Uterus (tissue), 4 donors: ENCODE measurements at places on chromosomes 7 and 10. TPM values are rescaled to one million over a fixed set of nuclear protein-coding genes. Genes with fewer than 3 reads are reported as not detected.

Gene SSC4D
- 0.37 TPM for total RNA-seq

Gene CYP26C1
- 0.15 TPM for total RNA-seq

Gene TMEM184A
- total RNA-seq = 0.64 TPM

Gene CTBP2
- 129 TPM for total RNA-seq

Gene SSBP1
- 110 TPM for total RNA-seq

Gene C10orf62
- total RNA-seq = not detected

Gene POU6F2
- not detected for total RNA-seq

DNA sequence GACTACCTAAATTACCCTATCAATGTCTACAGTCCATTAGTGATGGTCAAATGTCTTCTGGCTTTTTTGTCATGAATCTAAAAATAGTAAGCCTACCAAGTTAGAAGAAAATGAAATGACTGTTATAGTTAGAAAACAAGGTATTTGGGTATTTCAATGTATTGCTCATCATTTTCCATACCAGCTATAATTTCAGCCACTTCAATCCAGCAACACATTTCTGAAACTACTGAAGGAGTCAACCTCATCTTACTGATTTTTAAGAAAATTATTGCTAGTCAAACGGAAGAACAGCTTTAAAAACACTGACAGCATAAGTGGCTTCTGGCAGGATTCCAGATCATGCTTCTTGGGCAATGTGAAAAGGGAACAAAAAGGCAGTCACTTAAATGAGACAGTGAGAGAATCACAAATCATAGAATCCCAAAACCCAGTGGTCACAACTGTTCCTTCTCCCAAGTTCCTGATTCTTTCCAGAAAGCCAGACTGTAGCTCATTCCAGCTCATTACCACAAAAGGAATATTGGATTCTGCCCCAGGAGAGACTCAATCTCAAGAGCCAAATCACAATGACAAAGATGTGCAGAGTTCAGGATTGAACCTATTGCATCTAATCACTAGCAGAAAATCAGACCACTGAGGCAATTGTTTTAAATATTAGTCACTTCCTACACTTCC is 61.2 kb upstream of the LRRN3 start:
- no peaks in the 10 kb centered on the region for H3K36me3 ChIP-seq
- H3K27me3 ChIP-seq = no peaks in the 10 kb centered on the region
- no peak overlapping the region for H3K4me3 ChIP-seq
- no peak for DNase-seq
- no peaks in the 10 kb centered on the region for H3K4me1 ChIP-seq

DNA sequence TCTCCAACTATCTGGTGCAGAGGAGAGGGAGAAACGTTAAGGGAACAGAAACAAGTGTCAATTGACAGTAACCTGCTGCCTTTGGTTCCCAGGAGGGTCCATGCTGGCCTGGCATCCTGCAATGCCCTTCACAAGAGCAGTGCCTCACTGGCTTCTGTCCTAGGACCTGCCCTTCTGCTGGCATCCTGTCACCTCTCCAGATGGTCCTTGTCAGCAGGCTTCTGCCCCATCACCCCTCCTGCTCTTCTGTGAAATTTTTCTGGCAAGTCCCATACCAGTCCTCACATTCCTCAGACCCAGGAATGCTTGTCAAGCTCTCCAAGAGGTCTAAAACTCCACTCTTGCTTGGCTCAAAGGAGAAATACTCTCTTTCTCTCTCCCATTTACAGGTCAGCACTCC is 34.2 kb downstream of the C10orf67 start:
- H3K27me3 ChIP-seq = no peaks in the 10 kb centered on the region
- no peak overlapping the region for H3K27ac ChIP-seq

- no peaks in the 10 kb centered on the region for H3K4me1 ChIP-seq
- no peak for DNase-seq
- no peaks in the 10 kb centered on the region for H3K36me3 ChIP-seq
Measured at GRCh38 chr7:108181073-108181985, 51.2 kb upstream of the LAMB4 start.

DNA sequence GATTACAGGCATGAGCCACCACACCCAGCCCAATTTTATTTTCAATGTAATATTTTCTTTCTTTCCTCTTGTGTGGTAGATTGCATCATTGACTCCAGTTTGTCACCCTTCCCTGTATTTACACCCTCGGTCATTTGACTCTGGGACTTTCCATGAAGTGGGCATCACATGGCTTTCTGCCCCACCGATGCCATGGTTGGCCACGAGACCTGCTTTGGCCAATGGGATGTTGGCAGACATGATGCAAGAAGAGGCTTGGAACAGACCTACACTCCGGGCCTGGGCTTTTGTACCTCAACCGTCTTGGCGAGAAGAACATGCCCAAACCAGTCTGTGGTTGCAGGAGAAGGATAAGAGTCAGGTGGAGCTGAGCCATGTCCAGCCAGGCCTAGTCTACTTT is 38.8 kb upstream of the CACUL1 start:
- H3K4me1 ChIP-seq = no peaks in the 10 kb centered on the region
- no peaks in the 10 kb centered on the region for H3K36me3 ChIP-seq
- H3K4me3 ChIP-seq = no peak overlapping the region
- H3K27me3 ChIP-seq = no peaks in the 10 kb centered on the region

- H3K27ac ChIP-seq = no peak overlapping the region
- no peaks in the 10 kb centered on the region for H3K36me3 ChIP-seq
- H3K4me3 ChIP-seq = no peak overlapping the region
- DNase-seq = no peak
- H3K4me1 ChIP-seq = no peaks in the 10 kb centered on the region
Measured at GRCh38 chr7:48594349-48594748, 330.0 kb upstream of the CDC14C start.

DNA sequence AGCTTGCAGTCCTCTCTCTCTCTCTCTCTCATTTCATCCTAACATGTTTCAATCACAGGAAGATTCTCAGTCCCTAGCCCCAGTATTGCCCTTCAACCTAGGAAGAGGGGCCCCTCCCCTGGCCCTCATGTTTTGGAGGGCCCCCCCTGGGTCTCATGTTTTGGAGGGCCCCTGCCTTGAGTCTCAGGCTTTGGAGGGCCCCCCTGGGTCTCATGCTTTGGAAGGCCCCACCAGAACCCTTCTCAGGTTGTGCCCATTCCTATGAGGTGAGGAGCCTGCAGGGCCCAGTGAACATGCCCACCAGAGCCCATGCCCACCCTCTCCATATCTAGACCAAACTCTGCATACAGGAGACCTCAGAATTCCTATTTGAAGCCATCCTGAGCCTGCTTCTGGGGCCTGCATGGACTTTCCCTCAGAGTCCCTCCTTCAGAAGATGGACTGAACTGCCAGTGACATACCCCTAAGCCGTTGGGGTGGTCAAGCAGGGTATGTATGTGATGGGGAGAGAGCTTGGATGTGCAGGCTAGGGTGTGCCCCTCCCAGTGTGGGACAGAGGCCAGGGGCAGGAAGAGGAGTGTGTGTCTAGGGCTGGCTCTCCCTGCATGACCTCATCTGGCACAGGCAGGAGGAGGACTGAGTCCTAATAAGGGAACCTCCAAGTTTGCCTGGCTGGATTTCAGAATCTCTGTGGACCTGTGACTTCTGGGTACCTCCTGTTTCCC is 8.1 kb upstream of the VDAC2 start:
- no peaks in the 10 kb centered on the region for H3K4me1 ChIP-seq
- DNase-seq = peak; percentile 82
- H3K4me3 ChIP-seq = no peak overlapping the region
- peak overlapping the region; percentile 79 for H3K27ac ChIP-seq
- H3K27me3 ChIP-seq = no peaks in the 10 kb centered on the region

DNA sequence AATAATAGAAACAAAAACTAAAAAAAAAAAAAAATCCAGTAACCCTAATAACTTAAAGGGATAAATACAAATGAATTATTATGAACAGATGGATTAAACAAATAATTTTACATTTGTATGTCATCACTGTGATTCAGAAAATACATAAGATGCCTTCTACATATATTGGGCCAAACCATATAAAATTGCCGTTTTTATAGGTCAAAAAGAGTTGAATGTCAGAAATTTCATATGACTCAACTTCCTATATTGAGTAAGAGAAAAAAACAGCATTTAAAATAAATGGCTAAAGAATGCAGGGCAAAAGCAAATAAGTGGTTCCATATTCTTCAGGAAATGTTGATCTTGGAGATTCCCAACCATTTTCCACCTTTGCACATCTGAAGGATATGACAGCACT is 9.4 kb downstream of the SLC35B4 start:
- H3K27me3 ChIP-seq = no peaks in the 10 kb centered on the region
- H3K27ac ChIP-seq = no peak overlapping the region
- no peak for DNase-seq
- H3K4me1 ChIP-seq = no peaks in the 10 kb centered on the region
- no peaks in the 10 kb centered on the region for H3K36me3 ChIP-seq

GRCh38 chr10:110493832-110494426 is 3.8 kb upstream of the DUSP5 start:
- no peak overlapping the region for H3K4me3 ChIP-seq
- no peaks in the 10 kb centered on the region for H3K27me3 ChIP-seq
- no peak for DNase-seq

DNA sequence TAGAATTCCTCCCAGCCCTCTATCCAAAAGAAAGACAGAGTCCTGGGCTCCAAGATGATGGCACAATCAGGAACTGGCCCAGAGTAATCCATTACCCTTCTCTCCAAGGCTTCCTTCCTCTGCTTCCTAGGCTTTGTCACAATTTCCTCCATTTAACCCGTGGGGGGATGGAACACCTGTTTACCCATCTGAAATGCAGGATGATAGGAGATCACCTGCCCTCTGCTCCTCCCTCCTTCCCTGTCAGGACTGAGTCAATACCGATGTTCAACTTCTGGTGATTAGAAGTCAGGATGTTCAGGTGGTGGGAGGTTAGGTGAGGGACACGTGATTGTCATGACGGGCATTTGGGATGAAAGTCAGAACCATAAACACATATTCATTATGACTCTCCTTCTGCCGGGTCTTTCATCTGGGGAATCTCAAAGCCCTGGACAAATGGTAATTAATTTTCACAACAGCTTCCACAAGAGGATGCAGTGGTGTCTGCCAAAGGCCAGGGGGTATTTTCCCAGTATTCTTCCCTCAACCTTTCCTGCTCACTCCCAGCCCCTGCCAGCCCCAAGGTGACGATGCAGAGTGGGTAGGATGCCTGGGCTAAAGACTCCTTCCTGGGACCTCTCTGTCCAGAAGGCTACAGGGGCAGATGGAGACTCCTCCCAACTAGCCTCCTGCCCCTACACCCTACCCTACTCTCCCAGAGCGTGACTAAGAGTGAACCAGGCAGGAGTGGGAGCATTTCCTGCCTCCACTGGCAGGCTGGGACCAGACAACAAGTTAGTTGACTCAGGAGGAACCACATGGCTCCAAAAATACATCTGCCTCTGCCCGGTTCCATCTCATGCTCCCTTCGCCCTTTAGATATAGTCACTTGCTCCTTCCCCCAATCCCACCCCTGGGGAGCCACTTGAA is 27.9 kb downstream of the DUSP5 start:
- no peaks in the 10 kb centered on the region for H3K27me3 ChIP-seq
- H3K4me3 ChIP-seq = no peak overlapping the region
- no peak for DNase-seq

DNA sequence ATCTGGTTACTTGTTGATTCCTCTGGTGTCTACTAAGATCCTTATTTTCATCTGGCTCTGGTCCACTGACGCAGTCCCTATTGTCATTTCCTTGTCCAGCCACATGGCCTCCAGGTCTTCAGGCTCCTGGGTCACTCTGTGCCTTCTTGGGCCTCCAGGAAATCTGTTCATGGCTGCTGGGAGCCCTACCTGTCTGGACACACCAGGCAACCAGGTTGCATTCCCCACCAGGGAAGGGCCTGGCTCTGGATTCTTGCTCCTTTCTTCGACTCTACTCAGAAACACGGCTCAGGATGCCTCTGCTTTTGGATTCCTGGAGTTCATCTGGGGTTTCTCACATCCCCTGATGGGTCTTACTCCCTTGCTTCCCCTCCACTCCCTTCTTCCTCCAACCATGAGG is 8.0 kb upstream of the PPIF start:
- no peaks in the 10 kb centered on the region for H3K27me3 ChIP-seq
- H3K4me3 ChIP-seq = no peak overlapping the region
- no peak overlapping the region for H3K27ac ChIP-seq
- H3K36me3 ChIP-seq = no peaks in the 10 kb centered on the region

DNA sequence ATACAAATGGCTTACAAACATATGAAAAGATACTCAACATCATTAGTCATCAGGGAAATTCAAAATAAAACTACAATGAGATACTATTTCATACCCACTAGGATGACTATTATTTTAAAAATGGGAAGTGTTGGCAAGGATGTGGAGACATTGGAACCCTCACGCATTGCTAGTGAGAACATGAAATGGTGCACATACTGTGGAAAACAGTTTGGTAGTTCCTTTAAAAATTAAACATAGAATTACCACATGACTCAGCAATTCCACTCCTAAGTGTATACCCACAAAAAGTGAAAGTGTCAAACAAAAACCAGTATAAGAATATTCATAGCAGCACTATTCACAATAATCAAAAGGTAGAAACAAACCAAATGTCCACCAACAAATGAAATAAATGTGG is 48.5 kb upstream of the SHTN1 start:
- no peak overlapping the region for H3K4me3 ChIP-seq
- no peaks in the 10 kb centered on the region for H3K27me3 ChIP-seq
- no peak overlapping the region for H3K27ac ChIP-seq
- H3K36me3 ChIP-seq = no peaks in the 10 kb centered on the region
- DNase-seq = no peak

DNA sequence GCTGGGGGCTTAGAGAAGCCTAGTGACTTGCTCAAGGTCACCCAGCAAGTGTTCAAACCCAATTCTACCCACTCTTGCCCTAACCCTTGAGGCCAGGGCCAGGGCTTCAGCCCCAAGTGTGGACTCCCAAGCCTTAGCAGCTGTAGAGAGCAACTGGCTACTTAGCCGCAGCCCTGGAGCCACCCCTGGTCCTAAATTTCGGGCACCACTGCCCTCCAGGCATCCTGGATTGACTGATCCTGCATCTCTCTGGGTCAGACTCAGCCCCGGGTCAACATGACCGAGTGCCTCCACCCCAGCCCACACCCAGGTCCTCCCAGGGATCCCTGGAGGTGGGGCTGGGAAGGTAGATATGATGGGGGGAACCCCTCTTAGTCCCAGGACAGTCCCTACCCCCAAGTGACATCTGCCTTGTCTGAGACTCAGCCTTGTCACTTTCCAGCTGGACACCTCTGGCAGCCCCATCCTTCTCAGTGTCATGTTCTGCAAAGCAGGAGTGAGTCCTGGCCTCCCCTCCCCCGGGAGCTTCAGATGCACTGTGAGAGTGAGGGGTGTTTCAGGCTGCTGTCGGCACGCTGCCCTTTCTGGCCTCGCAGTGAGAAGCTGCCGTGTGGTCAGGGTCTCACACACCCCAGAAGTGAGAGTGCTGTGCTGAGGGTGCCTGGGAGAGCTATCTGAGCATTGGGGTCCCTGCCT is 89.8 kb downstream of the ZMIZ1 start:
- H3K4me1 ChIP-seq = peaks cover 21% of the 10 kb centered on the region
- peak overlapping the region; percentile 93 for H3K27ac ChIP-seq
- DNase-seq = no peak
- no peaks in the 10 kb centered on the region for H3K36me3 ChIP-seq
- H3K4me3 ChIP-seq = no peak overlapping the region

GRCh38 chr7:112082306-112082705 is 123.9 kb downstream of the DOCK4 start:
- no peaks in the 10 kb centered on the region for H3K4me1 ChIP-seq
- no peak for DNase-seq
- H3K4me3 ChIP-seq = no peak overlapping the region
- no peaks in the 10 kb centered on the region for H3K36me3 ChIP-seq
- H3K27ac ChIP-seq = no peak overlapping the region
